ENCODE measurements at places on chromosomes 12 and 14.

DNA sequence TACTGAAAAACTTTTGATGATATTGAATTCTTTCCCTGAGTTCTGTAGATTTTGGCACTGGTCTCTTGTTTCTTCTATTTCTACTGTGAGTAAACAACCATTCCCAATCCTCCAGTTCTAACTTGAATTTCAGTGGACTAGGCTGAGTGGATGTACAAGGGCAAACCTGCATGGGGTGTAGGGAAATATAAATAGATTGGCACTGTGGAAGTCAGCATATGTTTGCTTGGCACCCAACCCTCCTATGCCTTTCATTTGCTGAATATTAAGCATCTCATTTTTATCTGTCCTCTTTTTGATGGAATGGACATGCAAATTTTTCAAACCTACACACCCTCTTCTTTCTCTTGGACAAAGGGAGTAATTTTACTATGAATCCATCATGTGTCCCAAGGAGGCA lies 828.3 kb downstream of the DIO2 start:
- DNase-seq, result no peak

- DNase-seq, result no peak
These were observed 113.7 kb downstream of the SAMD4A start for GRCh38 chr14:54680651-54681050.

DNA sequence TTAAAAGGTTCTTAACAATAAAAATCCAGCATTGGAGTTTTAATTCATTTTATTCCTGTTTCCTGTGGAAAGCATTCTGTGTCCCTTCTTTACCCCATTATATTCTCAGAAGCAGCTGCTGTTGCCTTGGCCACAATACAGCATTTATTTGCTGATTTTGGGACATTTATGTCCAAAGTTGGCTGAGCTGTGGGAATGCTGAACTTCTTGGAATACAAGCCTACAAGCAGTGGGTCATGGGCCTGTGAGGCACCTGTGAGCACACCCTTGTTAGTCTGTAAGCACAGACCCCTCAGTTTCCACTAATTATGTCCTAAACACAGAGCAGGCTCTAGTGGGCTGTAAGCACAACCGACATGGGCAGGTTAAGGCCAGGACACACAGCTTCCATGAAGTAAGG lies 122.2 kb upstream of the IGF1 start:
- DNase-seq, result no peak

DNA sequence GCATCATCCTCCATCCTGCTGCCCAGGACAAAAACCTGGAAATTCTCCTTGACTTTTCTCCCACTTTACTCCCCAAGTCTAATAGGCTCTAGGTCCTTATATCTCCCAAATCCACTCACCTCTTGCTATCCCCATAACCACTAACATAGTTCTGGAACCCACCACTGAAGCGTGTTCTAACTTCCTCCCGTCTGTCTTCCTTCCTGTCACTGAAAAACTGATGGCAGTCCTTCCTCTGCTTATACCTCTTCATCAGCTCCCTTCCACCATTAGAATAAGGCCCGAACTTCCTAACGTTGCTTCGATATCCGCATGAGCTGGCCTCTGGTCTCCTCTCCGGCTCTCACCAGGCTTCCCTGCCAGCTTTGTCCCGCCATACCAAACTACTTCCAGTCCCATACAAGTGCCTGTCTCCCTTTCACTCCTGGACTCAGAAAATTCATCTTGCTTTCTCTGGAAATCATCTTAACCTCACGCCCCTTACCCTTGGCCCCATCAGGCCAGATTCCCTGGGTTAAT lies 63.0 kb upstream of the BCL2L14 start:
- DNase-seq, result no peak

- DNase-seq, result no peak
These were observed 1089.5 kb downstream of the BCL11B start for GRCh38 chr14:98182393-98183055.

Data from SHP77 treated with DMSO at 0.1 percent for 48 hours (cell line).